Fibroblast of pulmonary artery (primary cell): ENCODE measurements at places on chromosomes 11 and 22.

DNA sequence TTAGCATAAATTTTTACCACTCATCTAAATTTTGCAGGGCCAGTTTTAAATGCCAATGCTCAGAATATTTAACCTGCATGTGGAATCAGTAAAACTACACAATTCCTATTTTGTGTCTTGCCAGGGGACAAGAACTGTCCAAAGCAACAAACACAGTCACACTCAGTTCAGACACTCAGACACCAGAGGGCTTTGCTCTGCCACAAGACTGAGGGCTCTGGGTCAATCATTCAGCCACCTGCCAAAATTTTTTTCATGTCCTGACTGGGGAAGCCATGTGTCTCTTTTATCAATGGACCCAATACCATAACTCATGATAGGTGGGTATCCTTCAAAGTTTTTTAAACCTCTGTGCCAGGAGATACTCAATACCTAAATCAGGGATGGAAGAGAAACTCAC lies 304.0 kb upstream of the ANO3 start:
- no peak for DNase-seq

DNA sequence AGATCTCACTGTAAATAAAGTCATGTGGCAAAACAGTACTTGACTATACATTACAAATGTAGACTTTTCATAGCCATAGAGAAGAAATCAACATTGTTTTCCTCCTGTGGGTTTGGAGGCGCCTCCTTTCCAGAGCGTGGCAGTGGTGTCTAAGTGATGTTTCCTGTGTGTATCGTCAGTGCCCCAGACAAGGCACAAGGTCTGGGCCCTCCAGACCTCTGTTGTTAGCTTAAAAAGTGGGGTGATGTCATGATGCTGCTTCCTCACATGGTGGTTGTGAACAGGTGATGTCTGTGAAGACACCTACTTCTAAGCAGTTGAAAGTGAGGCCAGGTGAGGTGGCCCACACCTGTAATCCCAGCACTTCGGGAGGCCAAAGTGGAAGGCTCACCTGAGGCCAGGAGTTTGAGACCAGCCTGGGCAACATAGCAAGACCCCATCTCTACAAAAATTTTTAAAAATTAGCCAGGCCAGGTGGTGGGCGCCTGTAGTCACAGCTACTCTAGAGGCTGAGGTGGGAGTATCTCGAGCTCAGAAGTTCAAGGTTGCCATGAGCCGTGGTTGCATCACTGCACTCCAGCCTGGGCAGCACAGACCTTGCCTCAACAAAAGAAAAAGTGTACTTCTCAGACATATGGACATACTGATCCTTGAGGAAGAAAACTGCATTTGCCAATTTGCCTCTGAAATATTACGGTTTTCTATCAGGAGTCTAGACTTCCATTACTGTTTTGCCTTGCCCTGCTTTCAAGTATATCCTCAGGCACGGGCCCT lies 15.7 kb downstream of the NUP50 start:
- DNase-seq = no peak

- DNase-seq = no peak
Measured at GRCh38 chr11:75004215-75004614, 15.5 kb downstream of the NEU3 start.

- no peak for DNase-seq
Measured at GRCh38 chr22:19717181-19717580, 2.9 kb downstream of the SEPTIN5 start.

DNA sequence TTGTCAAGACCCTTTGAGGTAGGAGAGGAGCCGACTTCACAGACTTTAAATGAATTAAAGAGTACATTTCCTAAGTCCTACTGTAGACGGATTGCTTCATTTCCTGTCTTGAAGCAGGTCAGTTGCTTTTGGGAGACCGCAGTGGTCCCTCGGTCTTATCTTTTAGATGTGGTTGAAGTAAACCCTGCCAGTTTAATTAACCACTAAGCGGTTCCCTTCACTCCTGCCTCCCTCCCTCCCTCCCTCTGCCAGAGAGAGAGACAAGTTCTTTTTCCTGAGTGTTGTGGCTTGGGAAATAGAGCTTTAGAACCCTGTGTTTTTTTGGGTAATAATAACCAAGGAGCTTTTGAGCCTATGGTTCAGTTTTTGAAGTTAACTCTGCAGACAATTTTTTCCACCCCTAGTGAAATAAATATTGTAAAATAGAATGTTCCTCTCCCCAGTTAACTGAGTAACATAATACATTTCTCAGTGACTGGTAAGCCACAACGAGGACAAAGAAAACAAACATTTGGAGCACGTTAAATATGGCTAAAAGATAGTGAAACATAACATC lies 147.5 kb downstream of the LDLRAD3 start:
- DNase-seq = peak; percentile 90

- DNase-seq = peak; percentile 45
Measured at GRCh38 chr11:118290923-118291322, 13.6 kb upstream of the CD3E start.

GRCh38 chr22:21447694-21448402 lies 19.3 kb upstream of the TMEM191C start:
- no peak for DNase-seq

DNA sequence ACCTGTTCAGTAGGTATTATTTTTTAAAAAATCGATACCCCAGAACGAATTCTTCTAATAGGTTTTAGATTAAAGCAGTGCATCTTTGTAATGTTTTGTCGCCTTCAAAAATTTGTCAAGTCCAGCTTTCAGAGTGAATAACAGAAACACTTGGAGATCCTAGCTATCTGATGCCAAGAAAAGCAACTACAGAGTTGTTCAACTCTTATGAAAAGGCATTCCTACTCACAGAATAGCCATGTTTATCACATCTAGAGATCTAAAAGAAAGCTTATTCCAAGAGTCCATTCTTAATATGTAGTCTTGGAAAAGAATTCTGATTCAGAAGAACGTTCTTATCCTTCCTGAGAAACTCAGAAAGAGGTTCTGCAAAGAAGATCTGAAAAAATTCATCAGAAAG lies 268.5 kb downstream of the TTC28 start:
- no peak for DNase-seq

- DNase-seq = no peak
Measured at GRCh38 chr11:81874635-81875034, 859.0 kb downstream of the FAM181B start.

- DNase-seq = no peak
Measured at GRCh38 chr11:117345039-117345438, 17.4 kb downstream of the CEP164 start.
